ENCODE measurements at places on chromosomes 12 and 14.

- no peak for DNase-seq
These were observed 15.9 kb downstream of the GALNT8 start for GRCh38 chr12:4736091-4736490.

DNA sequence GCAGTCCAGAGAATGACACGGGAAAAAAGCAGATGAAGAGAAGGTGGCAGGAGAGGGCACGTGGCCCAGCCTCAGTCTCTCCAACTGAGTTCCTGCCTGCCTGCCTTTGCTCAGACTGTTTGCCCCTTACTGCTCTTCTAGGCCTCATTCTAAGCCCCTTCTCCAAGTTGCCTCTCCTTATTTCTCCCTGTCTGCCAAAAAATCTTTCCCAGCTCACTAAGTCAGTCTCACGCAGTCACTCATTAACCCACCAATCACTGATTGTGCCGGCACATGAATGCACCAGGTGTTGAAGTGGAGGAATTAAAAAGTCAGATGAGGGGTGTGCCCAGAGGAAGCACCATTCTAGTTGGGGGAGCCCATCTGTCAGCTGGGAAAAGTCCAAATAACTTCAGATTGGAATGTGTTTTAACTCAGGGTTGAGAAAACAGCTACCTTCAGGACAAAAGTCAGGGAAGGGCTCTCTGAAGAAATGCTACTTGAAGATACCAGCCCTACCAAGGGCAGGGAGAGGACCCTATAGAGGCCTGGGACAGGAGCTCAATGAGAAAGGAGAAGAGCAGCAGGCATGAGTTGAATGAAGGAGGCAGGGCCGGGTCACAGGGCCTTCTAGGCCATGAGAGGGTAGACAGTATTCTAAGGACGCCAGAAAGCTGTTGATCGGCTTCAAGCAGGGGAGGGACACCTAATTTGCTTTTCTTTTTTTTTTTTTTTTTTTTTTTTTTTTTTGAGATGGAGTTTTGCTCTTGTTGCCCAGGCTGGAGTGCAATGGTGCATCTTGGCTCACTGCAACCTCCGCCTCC lies 40.9 kb downstream of the DAD1 start:
- no peak for DNase-seq

DNA sequence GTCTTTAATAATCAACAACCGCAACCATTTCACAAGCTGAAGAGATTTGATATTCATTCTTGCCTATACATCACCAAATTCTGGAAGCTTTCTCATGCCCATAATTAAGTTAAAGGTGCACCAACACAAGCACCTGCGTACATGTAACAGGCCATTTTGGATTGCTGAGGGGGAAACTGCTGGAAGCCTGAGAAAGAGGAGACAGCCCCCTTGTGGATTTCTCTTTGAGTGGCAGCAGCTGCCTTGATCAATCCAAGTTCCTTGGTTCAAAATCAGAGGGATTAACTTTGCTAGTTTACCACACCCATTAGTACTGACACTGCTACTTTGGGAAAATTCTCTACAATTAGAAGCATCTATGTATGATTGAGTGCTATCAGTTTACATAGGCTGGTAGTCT lies 321.1 kb downstream of the NOVA1 start:
- DNase-seq, result peak; percentile 44

DNA sequence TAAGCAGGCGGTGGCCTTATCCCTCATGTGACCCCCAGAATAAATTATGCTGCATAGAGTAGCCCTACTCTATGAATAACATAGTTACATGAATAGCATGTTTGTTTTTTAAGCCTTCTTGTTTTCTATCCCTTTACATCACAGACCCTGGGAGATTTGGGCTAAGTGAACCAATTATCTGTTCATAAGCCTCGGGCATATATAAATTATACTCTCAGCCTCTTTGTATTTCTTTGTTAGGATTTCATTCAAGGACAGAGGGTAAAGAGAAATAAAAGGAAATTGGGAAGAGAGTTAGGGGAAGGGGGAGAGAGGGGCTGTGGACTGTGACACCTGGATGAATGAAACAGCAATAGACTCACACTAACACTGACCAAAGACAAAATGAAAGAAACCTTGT lies 35.3 kb upstream of the RTRAF start:
- DNase-seq, result no peak
